AML-193 (cell line): ENCODE measurements at places on chromosomes 1 and 21.
A peak's percentile ranks its signal among the peaks of the same experiment; 100 is the strongest.

GRCh38 chr1:197761654-197762053 is 13.6 kb downstream of the DENND1B start:
- DNase-seq = peak; percentile 31

DNA sequence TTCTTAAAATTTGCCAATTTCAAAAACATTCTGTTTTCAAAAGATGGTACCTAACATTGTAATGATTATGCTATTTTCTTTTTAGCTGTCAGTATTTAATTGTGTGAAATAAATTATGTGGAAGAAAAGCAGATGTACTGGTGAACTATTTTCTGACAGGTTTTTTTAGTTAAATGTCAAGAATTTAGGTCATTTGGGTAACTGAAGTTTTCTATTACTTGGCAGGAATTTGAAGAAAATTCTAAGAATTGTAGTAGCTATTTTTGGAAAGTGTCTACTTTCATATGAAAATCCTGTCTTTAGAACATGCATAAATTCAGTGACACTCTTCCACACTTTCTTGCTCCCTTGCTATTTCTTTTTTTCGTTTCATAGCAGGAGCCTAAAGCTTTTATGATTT is 28.5 kb upstream of the PTPRC start:
- no peak for DNase-seq

GRCh38 chr21:37916310-37917051 is at the start of gene KCNJ6:
KCNJ6 (minus strand) TSS chr21:37916457; CDS start chr21:37840682, 75,775 bp downstream.
- no peak for DNase-seq

DNA sequence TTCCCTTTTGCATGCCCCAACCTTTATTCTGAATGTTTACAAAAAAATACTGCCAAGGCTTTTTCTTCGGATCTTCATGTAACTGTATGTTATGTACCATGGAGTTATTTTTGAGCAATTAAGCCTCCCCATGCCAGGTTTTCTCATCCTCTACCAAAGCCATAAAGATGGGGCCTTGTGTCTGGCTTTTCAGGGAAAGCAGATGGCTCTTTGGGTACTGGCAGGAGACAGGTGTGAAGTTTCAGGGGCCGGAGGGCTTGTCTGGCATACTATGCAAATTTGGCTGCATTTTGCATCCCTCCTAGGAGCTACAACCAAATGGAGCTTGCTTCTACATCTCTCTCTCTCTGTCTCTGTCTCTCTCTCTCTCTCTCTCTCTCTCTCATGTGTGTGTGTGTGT is 28.1 kb upstream of the PLXNA2 start:
- no peak for DNase-seq

DNA sequence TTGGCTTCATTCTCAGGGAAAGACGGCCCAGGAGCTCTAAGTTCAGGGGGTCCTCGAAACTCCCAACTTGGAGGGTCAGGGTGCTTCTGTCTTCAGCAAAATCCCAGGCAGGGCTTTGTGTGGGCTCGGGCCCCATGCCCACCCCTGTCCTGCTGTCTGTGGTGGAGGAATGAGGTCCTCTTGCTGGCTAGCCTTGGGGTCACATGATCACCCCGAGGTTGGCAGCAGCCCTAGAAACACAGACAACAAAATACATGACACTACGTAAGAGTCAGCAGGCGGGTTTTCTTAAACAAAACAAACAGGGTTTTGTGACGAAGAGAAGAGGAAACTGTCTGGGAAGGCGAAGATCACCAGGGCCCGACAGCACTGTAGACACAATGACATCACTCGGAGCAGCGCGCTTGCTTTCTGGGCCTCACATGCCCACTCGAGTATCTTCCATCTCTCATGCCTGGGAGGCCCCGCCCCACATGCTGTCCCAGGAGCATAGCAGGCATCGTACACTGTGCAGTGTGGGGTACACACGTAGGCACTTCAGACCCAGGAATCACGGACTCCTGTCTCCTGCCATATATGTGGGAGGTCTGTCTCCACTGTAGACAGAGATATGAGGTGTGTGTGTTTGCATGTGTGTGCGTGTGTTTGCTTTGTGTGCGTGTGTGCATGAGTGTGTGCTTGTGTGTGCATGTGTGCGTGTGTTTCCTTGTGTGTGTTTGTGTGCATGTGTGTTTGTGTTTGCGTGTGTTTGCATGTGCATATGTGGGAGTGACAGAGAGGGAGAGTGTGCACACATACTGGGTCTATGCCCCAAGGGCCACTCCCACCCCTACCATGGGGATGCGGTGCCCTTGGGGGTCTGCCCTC is 94.7 kb downstream of the SIK1 start:
- DNase-seq = no peak

GRCh38 chr1:206803221-206803730 is 31.0 kb upstream of the IL10 start:
- no peak for DNase-seq

DNA sequence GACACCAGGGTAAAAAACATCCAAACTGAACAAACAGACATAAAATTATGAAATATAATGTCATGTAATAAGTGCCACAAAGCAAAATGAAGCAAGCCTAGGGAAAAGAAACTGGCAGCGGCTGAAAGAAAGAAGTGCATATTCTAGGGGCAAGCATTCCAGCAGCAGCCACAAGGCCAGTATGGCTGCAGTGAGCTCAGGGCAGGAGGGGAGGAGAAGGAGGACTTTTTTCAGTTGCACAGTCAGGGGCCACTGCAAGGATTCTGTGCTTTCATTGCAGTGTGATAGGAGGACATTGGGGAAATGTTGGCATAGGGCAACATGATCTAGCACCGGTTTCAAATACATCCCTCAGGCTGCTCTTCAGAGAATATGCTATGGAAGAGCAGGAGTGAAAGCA is 263.8 kb downstream of the NEGR1 start:
- no peak for DNase-seq

- DNase-seq = no peak
Measured at GRCh38 chr1:19547814-19548213, 62.5 kb upstream of the CAPZB start.

- DNase-seq = no peak
Measured at GRCh38 chr1:25053576-25054250, 123.6 kb upstream of the RUNX3 start.

DNA sequence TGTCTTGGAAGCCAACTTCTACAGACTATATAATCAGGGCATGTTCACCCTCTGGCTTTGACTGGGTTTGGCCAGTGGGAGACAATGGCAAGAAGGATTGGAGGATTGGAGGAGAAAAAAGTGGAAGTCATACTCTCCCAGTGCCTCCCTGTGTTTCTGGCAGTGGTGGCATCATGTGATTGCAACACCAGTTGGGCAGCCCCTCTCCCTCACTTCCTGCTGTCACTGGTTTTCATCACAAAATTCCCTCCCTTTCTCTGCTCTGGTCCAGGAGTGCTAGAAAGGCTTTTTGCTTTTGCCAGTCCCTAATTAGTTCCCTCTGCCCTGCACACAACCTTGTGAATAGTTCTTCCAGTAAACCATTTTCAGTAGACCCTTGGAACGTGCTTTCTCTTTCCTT is 3.7 kb upstream of the QSOX1 start:
- DNase-seq = peak; percentile 57

DNA sequence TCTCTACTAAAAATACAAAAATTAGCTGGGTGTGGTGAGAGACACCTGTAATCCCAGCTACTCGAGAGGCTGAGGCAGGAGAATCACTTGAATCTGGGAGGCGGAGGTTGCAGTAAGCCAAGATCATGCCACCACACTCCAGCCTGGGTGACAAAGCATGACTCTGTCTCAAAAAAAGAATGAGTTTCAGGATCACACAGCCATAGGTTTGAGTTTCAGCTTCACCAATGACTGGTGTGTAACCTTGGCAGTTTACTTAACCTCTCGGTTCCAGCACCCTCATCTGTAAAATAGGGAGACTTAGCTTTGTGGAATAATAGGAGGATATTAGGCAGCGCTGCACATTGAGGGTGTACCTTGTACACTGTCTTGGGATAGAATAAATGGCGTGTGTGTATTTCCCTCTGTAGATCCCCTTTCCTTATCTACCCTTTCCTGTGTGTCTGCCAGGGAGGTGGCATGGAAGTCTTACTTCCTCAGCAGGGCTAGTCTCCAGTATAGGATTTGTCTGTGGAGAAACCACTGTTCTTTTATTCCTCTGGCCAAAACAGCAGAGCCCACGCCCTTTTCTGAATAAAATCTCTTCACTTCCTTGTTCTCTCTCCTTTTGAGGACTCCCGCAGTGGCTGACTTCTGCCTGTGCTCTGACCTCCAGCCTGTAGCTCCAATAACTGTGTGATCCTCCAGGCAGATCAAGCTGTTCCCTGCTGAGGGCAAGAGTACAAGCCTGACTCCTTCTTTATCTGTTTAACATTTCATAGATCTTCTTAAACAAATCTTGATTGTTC is 90.4 kb downstream of the HHAT start:
- no peak for DNase-seq

- no peak for DNase-seq
Measured at GRCh38 chr1:4626061-4626460, 28.3 kb upstream of the AJAP1 start.

DNA sequence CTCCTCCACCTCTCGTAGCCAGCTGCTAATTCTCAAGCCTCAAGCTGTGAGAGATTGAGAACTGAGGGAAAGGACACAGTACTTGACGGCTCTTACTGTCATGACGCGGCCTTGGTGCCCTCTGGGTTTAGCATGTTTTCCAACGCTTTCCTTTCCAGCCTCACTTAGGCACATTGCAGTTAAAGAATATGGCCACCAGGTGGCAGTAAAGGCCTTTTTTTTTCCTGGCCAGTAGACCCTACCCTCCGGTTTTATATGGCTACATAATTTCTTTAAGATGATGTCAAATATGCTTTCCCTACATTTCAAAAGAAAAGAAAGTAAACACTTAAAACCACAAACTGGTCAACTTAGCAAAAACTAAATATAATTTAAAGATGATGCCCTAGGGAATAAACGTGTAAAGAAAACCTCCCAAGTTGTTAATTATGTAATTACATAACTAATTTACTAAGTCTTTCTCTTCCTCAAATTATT is 56.8 kb upstream of the PRDX6 start:
- DNase-seq = peak; percentile 45

DNA sequence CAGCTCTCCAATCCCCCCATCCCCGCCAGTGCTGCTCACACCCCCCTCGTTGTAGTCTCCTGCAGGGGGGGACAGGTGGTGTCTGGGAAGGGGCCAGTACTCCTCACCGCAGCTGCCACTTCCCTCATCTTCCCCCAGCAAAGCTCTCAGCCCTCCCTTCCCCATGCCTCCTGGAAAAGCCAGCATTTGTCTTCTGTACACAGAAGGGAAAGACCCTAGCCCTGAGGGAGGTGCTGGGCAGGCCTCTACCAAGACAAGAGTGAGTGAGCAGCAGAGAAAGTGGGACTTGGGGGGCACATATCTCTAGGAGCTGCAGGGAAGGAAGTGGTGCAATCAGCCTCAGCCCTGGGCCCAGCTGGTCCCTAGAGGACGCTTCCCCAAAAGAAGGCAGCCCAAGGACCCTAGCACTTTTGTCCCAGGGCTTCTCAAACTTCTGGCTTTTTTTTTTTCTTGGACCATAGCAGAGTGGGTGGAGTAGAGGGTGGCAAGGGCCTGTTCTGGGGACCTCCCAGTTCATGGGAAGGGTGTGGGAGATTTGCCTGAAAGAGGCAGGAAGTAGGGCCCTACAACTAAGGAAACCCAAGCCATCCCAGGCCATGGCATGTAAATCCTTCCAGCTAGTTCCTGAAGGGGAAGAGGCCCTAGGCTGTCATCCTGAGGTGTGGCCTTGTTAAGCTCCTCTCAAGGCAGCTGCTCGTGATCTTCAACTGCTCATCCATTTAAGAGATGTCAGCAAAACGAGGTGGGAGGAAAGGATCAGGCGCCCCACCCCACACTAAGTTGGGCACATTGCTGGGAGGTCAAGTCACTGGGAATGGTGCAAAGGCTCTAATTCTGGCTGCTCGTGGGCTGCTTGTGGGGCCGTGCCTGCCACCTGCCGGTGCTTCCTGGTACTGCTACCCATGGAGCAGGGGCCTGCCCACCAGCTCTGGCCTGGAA is 12.6 kb downstream of the ZC3H12A start:
- peak; percentile 64 for DNase-seq

GRCh38 chr1:169019419-169020058 is 87.0 kb upstream of the ATP1B1 start:
- no peak for DNase-seq

DNA sequence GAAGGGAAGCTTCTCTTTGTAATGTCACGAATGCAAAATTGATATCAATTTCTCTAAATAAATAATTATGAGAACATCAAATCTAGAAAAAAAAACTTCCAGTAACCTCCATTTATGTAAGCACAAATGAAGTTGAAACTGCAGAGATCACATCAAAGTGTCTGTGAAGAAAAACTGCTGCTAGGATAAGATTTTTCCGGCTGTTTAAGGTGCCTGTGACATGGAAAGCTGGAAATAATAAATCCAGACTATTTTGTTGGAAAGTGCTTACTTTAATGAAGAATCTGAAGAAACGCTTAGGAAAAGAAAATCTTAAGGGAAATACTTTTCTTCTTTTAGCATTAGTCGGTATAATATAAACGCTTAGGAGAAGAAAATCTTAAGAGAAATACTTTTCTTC is 57.0 kb downstream of the CHRM3 start:
- DNase-seq = no peak

DNA sequence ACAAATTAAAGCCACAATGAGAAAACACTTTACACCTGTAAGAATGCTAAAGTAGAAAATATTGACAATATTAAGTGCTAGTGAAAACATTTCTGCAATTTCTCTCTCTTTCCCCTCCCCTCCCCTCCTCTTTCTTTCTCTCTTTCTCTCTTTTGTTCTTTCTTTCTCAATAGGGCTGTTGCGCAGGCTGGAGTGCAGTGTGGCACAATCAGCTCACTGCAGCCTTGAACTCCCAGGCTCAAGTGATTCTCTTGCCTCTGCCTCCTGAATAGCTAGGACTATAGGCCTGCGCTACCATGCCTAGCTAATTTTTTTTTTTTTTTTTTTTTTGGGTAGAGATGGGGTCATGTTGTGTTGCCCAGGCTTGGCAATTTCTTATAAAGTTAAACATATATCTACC is 5.9 kb upstream of the SHISAL2A start:
- no peak for DNase-seq

- no peak for DNase-seq
Measured at GRCh38 chr1:109361069-109361468, 36.6 kb downstream of the SORT1 start.

GRCh38 chr1:153192697-153193096 is 10.5 kb upstream of the LELP1 start:
- DNase-seq = no peak

DNA sequence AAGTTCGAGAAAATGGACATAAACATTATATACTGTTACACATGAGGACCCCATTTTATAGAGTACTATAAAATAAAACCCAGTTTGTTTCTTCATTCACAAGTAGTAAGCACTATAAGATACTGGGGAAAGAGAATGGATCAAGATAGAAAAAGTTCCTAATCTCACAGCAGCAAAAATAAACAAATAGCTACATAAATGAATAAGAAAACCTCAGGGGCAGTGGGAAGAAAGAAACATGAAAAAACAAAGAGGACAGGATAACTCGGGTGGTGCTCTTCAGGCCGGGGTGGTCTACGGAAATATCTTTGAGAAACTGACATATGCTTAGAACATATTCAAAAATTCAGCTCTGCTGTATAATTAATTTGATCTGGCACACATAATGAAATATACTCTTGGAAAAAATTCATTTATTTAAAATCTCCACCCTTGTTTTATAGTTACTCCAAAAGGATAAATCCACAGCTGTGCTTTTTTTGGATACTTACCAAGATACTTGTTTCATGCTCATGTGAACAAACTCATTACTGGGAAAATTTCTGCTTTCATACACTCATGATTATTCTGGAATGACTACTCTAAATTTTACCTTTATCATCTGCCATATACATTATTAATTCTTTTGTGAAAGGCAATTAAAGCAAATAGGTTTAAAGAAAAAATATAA is 20.0 kb downstream of the CEP170 start:
- no peak for DNase-seq

- no peak for DNase-seq
Measured at GRCh38 chr21:19122356-19122755, 718.8 kb upstream of the TMPRSS15 start.

- no peak for DNase-seq
Measured at GRCh38 chr21:33232291-33233034, 2.7 kb downstream of the IFNAR2 start.
